ENCODE measurements at places on chromosomes 2 and 18. TPM values are rescaled to one million over a fixed set of nuclear protein-coding genes. Genes with fewer than 3 reads are reported as not detected.

- DNase-seq, result no peak
Observed at GRCh38 chr2:132439703-132440398, 23.2 kb downstream of the GPR39 start.

- DNase-seq, result no peak
Observed at GRCh38 chr2:167940734-167941507, 306.5 kb downstream of the STK39 start.

DNA sequence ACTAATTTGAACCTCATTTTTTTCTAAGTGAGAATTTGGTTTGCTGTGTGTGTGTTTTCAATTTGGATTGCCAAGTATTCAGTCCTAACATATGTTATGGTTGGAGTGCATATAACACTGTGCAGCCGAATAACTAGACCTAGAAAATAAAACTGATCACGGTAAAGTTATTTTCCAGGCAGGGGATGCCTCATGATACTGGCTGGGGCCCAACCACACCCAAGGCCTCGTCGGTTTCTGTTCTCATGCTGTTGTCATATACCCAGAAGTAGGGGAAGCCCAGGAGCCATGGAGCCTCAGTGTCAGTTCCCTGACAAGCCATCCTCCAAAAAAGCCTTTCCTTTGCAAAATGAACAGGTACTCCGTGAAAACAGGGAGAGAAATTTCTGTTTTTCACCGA is 160.2 kb downstream of the GBX2 start:
- DNase-seq, result no peak

DNA sequence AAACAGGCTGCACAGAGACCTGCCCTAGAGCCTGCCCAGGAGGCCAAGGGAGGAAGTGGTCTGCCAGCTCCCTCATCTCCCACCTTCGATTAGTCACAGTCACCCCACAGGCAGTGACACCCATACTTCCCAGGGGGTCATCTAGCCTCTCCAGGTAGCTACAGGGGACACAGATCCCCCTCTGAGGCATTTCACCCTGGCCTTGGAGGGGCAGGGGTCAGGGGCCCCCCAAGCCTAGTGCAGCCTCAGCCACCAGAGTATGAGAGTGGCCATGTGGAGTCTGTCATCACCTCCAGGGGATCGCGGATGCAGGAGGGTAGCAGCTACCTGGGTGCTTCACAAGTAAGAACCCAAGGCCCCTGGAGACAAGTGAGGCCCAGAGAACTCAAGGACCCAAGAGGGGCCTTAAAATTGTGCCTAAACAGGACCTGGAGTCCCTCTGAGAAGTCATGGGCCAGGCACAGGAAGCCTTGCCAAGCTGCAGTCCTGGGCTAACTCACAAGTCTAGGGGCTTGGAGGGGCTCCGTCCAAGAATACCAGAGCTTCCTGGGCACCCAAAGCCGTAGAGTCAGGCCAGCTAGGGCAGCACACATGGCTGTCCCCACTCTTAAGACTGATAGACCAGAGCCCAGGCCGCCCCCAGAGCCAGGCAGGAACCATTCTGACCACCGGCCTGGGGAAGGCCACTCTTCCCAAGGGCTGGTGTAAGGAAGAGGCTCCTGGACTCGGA is 354.3 kb upstream of the ID2 start:
- no peak for DNase-seq

GRCh38 chr18:37665346-37665745 is 99.7 kb upstream of the CELF4 start:
- DNase-seq, result no peak

- DNase-seq, result no peak
Observed at GRCh38 chr2:39513641-39514094, 76.6 kb upstream of the MAP4K3 start.

- DNase-seq, result no peak
Observed at GRCh38 chr2:216001216-216002100, 11.9 kb downstream of the MREG start.

DNA sequence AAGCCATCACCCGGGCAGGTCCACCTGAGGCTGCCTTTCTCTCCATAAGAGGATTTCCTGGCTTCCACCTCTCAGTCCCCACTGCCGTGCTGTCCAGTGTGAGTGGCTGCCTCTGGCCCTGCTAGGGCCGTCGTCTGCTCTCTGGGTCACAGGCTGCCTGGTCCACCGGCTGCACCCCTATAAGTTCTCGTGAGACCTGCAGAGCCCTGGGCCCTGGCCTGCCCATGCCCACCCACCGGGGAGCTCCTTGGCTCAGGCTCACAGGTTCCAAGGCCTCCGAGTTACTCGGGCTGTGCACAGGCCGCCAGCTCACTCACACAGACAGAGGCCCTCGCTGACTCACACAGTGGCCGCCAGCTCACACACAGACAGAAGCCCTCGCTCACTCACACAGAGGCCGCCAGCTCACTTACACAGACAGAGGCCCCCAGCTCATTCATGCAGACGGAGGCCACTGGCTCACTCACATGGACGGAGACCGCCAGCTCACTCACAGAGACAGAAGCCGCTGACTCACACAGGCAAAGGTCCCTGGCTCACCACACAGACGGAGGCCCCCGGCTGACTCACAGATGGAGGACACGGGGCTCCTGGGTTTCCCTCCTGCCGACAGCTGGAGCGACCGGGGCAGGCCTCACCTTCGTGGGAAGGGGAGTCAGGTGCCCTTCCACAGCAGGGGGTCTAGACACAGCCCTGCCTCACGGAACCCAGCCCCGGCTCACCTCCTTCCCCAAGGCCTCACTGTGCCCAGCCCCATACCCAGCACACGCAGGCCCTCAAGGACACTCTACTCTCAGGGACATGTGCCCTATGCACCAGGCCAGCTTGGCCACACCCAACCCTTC is 334.1 kb upstream of the MYT1L start:
- DNase-seq, result no peak

DNA sequence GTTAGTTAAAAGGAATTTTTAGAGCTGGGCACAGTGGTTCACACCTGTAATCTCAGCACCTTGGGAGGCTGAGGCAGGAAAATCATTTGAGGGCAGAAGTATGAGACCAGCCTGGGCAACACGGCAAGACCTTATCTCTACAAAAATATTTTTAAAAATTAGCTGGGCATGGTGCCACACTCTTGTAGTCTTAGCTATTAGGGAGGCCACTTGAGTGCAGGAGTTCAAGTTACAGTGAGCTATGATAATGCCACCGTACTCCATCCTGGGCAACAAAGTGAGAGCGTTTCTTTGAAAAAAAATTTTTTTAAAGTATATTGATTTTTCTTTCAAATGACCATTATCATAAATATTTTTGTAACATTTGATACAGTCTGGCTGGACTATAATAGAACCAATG is 93.6 kb upstream of the FAM117B start:
- DNase-seq, result no peak

GRCh38 chr2:21633466-21633865 is 509.7 kb downstream of the TDRD15 start:
- no peak for DNase-seq

DNA sequence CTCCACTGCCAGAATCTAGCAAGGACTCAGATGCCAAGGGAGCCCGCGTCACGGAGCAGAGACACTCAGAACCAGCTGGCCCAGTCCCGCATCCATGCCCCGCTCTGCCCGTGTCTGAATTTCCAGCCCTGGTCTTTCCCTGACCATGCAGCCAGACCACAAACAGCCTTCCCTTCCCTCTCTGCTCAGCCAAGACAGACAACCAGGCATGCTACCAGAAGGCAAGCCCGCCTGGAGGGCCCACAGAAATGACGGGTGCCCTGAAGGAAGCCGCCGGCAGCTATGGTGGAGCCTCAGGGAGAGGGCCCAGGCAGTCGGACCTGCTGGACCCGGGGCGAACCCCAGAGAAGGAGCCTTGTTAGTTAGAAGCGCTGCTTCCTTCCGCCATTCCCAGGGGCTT is 45.1 kb upstream of the MAL start:
- DNase-seq, result no peak

DNA sequence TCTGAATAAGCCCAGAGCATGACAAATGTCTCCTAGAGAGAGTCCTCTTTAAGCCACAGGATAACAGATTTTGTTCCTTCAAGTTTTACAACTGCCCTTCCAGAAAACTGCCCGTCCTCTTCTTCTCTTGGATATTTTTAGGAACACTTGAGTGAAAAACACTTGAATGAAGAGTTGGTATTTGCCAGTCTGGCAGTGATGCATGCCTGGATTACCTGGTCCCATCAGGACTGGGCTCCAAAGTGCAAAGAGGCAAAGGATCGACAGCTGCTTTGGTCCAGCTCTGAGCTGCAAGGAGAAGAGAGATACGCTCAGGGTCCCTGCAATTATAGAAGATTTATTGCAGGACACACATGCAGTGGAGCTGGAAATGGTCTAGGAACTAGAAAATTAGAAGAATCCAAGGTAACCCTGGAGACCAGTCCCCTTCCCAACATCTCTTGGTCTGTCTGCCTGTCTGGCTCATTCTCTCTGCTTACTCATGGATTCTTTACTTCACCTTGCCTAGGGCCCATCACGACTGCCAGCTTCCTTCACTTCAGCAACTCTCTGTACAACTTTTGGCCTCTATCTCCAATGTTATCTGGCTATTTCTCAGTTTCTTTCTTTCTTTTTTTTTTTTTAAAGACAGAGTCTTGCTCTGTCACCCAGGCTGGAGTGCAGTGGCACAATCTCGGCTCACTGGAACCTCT is 112.1 kb upstream of the SIX2 start:
- no peak for DNase-seq

GRCh38 chr2:37412231-37412630 is 67.8 kb downstream of the QPCT start:
- no peak for DNase-seq

GRCh38 chr2:149125031-149125725 is 86.7 kb downstream of the LYPD6B start:
- DNase-seq, result no peak

GRCh38 chr2:99949963-99950362 is 192.4 kb downstream of the AFF3 start:
- no peak for DNase-seq

DNA sequence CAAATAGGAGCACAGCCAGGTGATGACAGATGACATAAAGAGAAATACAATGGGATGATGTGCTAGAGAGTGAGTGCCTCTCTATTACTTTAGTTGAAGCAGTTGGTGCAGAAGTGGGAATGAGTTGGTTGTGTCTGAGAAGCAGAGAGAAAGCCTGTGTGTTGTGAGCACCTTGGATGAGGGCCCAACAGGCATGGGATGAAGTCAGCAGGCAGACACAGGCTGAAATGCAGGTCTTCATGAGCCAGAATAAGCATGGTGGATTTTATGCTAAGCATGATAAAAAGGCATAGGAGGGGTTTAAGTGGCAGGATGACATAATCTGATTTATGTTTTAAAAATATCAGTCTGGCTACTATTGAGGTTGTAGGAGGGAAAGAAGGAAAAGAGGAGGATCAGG is 71.5 kb downstream of the KLHL14 start:
- DNase-seq, result no peak

DNA sequence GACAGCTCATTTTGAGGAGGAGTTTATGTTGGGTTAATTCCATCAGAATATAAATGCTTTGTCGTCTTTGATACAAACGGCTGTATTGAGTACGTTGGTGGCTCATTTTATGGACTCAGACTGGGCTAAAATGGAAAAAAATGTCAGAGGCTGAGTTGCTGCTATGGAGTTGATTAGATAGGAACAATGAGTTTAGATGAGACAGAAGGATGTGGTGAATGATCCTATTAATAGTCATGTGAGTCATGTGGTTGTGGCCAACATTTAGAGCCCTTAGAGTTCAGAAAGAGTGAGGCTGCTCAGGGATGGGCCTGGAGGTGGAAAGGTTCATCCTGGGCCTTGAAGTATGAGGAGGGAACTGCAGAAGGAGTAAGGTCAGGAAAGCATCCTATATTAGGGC is 434.2 kb downstream of the MEIS1 start:
- DNase-seq, result no peak

DNA sequence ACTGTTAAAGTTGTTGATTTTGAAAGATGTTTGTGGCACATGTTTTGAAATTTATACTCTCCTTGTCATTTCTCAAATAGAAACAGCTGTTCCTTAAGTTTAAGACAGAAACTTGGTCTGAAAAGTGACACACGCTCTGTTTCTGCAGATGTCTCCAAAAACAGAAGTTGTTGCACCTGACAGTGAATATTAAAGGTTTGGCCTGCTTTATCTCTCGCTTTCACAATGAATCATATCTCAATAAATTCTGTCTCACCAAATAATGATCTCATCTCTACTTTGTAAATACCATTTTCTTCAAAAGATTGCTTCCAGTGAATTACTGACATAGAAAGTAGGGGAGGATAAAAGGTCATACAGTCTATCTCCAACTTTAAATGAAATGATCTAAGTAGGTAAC is 294.9 kb upstream of the SYT4 start:
- no peak for DNase-seq

DNA sequence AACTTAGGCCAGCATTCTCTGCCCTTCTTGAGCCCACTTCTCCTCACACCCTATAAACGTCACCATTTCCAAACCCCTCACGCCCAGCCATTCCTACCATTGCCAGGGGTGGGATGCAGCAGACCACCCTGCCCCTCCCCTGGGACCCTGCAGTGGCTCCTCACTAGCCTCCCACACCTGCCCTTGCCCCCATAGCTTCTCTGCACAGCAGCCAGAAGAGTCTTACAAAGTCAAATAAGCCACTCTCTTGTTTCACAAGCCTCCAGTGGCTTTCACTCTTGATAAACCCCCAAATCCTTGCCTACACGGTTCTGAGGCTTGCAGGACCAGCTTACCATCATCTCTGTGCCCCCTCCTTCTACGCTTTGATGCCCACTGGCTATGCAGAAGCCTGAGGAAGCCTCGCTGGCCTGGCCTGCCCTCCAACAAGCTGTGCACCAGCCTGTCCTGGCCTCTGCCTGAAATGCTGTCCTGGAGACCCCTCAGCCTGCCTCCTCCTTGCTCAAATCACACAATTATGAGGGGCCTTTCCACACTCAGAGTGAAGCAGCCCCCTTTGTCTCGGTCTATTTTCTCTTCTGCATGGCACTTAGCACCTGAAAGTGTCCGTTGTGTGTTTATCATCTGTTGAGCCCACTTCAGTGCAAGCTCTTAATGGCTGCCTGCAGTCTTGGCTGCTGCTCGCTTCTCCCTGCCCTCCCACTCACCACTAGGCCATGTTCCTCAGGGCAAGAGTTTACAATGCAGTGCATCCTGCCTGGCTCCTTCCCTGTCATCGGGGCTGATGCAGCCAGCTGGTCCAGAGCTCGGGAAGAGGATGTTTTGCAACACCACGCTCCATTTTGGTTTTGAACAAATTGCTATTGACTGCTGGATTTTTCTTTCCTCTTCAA is 82.6 kb upstream of the RGPD5 start:
- DNase-seq, result no peak

FAM124B gene
- total RNA-seq, result 1.2 TPM

GMPPA gene
- total RNA-seq, result 22.0 TPM

UGT1A9 gene
- total RNA-seq, result not detected

PRKAG3 gene
- total RNA-seq, result not detected

MROH2A gene
- total RNA-seq, result not detected

TFPI gene
- 1.4 TPM for total RNA-seq

C2orf74 gene
- total RNA-seq, result 29.9 TPM

MOGAT1 gene
- 1.3 TPM for total RNA-seq

HOXD12 gene
- total RNA-seq, result not detected

GPR17 gene
- 22.8 TPM for total RNA-seq

FKBP1B gene
- total RNA-seq, result 38.1 TPM

CCDC68 gene
- 6.5 TPM for total RNA-seq

Data from dorsolateral prefrontal cortex (tissue), 122 donors.